Hypothalamus (tissue), 51 donors: ENCODE measurements at places on chromosomes 4 and X.

- no peak for DNase-seq
Measured at GRCh38 chr4:151267822-151268535, 9.0 kb upstream of the PRSS48 start.

GRCh38 chr4:11805842-11806241 lies 377.1 kb upstream of the HS3ST1 start:
- DNase-seq: no peak

- DNase-seq: peak; percentile 20
Measured at GRCh38 chr4:38664706-38665401, 855 bp downstream of the KLF3 start.

DNA sequence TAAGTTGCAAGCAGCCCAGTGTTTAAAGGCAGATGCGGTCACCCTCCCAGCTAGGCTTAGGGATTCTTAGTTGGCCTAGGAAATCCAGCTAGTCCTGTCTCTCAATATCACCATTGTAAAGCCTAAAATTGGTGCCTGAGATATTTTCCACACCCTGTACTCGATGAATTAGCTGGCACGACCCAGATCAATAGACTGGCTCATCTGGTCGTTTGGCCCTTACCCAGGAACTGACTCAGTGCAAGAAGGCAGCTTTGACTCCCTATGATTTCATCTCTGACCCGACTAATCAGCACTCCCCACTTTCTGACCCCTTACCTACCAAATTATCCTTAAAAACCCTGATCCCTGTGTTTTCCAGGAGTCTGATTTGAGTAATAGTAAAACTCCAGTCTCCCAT lies 384.9 kb upstream of the SLC7A11 start:
- no peak for DNase-seq

- DNase-seq: no peak
Measured at GRCh38 chr4:112386071-112386470, 88.9 kb downstream of the ALPK1 start.

GRCh38 chr4:139817657-139818452 lies 152.2 kb downstream of the MGST2 start:
- no peak for DNase-seq

DNA sequence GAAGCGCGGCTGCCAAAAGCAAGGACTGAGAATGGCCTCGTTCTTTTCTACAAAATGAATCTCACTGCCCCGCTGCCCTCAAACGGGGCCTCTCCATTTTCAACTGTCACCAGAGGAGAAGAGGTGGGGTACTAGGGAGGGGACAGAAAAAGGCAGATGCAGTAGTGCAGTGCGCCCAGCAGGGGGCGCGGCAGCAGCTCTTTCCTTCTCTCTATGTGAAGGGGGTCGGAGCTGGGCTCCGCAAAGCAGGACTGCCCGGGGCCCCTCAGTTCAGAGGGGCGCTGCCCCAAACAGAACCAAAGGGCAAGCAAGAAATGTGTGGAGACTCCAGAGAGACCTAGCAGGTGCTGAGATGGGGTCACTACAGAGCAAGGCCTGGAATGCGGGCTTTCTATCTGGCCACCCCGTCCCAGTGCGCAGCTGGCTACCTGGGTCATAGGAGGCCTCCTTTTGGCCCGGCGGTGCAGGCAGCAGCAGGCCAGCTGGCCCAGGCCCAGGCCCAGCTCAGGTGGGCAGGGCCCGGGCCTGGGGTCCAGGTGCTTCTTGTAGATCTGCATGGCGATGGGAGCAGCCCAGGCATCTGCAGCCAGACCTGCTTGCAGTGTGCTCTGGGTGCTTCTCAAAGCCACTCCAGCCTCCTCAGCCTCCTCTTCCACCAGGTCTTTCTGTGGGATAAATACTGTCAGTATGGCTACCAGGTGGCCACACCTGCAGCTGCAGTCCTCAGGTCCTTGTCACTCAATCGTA lies 5.9 kb downstream of the IRAK1 start:
- no peak for DNase-seq

DNA sequence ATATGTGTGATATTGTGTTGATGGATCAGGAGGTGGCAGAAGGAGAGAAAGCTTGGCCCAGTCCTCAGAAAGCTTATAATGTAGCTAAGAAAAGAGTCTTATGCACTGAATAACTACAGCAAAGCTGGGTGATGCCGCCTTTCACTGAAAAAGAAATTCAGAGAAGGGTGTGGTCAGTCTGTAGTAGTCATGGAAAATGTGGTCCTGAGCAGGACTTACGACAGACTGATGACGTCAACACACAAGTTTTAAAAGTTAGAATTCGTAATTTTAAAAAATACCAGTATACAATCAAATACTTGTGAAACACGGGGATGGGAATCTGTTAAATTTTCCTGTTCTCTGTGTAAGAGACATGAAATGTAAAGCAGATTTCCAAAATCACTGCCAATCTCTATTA lies 87.0 kb upstream of the RAPGEF2 start:
- no peak for DNase-seq

DNA sequence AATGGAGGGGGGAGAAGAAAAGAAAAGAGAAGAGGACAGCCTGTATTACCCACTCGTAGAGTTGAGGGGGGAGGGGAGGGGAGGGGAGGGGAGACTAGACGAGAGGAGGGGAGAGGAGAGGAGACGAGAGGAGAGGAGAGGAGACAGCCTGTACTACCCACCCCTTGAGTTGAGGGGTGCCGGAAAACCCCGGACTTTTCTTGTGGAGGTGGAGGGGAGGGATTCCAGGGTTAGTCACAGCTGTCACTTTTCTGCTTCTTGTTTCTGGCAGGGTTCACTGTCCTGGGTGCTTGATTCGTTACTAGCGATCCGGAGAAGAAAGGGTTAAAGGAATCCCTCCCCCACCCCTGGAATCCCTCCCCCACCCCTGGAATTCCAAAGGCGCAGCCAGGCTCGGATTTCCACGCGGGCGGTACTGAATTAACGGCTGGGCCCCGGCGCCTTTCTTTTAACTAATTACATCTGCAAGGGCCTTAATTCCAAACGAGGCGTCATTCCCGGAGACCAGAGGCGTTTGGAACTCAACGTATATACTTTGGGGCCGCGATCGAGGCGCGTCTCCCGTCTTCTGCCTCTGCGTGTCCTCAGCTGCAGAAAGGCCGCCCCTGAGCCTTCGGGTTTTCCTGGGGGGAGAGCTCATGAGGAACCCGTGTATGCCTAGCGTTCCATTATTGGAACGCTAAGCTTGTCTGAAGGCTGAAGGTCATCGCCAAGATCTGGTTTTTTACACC lies 20.1 kb upstream of the CSF2RA start:
- DNase-seq: no peak

DNA sequence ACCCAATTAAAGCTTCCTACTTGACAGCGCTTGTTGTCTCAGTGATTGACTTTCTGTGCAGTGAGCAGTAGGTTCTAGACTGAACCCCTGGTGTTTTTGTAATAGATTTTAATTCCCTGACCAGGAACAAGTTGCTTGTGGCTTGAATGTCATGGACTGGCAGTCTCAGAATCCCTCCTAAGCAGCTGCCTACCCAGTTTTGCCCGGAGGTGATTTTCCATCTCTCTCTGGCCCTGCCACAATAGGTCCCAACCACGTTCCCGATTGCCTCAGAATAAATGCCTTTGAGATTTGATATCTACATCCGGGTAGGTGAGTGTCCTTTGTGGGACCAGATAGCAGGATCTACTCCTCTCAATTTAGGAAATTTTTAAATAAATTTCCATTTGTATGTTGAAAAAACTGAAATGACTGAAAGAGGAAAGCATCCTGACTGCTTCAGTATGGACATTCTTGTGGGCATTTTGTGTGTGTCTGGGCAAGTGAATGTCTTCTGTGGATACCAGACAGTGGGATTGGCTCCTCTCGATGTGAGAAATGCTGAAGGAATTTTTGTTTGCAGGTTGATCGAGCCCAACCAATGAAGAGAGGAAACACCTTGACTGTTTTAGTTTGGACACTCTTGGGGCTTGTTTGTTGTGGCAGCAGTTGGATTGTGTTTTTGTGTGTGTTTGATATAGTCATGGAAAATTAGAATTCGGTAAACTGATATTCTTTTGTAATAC lies 1607.4 kb downstream of the C4orf33 start:
- DNase-seq: no peak

- no peak for DNase-seq
Measured at GRCh38 chrX:96729053-96729452, 44.4 kb downstream of the DIAPH2 start.

GRCh38 chrX:7570432-7571029 lies 272.4 kb upstream of the VCX start:
- DNase-seq: no peak

GRCh38 chrX:148995661-148996060 lies 495.2 kb downstream of the AFF2 start:
- DNase-seq: no peak

GRCh38 chr4:177001271-177002175 lies 208.8 kb upstream of the VEGFC start:
- no peak for DNase-seq

- DNase-seq: no peak
Measured at GRCh38 chr4:153296040-153296823, 48.3 kb upstream of the MND1 start.

DNA sequence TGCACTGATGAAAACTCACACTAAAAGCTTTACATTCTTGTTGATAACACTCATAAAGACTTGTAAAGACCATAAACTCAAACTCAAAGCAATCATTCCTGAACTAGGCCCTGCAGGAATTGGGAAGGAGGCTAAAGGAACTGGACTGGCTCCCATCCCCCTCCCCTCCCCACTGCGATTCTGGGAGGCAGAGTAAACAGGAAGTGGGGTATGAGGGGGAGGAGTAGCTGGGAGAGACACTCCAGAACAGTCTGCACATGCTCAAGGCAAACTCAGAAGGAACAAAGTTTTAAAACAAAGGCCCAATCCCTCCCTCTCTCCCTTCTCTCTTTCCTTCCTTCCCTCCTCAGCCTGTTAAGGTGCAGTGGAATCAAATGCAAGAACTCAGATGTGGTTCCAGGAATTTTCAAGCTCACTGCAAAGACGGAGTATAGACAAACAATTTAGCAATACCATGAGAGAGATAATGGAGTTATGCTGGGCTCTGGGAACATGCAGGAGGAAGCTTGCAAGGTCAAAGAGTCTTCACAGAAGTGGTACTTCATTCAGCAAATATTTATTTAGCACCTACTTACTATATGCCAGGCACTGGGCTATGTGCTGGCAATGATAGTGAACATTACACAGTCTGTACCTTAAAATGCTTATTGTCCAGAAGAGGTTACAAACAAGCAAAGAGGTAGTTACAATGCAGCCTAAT lies 15.9 kb downstream of the MID1IP1 start:
- no peak for DNase-seq

DNA sequence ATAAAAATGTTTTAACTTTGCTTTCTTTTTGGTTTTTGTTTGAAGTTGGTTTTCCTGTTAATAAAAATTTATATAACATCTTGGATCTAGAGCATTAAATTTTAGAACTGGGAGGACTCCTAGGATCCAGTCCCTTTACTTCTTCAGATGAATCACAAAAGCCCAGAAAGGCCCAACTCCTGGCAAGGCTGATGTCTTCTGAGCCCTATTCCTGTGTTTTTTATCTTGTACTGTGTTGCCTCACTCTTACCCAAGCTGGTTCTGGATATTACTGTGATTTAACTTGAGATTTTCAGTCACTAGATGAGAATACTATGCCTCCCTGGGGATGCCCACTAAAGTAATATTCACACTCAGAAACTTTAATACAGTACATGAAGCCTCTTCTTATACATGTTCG lies 127.1 kb upstream of the GALNT7 start:
- DNase-seq: no peak

- DNase-seq: no peak
Measured at GRCh38 chrX:151384807-151385206, 12.2 kb upstream of the VMA21 start.

DNA sequence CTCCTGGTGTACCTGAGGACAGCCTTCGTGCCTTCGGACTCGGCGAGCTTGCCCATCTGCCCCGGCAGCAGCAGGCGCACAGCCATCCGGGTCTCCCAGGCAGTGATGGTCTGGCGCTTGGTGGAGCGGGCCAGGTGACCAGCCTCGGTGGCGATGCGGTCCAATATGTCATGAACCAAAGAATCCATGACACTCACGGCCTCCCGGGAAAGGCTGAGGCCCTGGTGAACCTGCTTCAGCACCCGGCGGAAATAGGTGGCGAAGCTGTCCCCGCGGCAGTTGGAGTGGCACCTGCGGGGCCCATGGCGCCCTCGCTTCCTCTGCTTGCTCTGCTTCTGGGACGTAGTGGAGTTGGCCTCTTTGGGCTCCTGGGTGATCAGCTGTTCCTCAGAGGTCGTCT lies 350 bp downstream of the H2BW1 start:
- no peak for DNase-seq

- no peak for DNase-seq
Measured at GRCh38 chr4:154439224-154439623, 52.4 kb downstream of the DCHS2 start.

DNA sequence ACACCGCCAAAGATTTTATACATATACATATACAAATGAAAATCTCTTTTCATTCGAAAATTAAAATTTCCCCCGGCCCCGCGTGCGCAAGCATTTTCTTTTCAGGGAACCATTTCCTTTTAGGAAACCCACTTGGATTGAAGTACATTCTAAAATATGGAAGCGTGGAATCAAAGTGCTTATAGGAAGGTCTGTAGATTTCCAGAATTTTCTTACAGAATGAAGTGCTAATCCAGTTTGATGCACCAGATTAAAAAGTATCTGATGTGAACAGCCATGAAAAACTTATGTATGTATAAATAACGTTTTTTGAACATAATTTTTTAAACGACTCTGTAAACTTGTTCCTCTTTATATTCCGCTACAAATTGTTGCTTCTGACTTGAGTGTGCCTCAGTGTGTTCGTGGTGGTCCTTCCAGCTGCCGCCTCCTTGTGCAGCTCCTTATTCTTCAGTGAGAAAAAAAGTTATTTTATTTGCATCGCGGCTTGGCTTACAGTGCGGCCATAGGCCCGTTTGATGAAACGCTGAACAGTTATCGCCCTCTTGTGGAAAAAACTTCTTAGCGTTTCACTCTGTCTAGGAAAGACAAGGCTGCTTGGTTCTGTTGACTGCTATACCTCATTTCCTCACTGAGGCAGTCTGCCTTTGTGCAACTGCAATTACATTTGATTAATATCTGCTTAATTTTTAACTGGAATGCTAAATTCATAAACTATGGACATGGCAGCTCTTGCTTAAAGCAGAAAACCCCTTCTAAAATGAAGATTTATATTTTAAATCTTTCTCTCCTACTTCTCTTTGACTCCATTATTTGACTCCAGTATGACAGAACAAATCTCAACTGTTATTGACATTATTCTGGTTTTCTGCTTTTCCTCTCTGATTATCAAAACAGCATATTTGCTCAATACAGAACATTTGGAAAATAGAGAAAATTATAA lies 4.7 kb upstream of the NKX6-1 start:
- no peak for DNase-seq

DNA sequence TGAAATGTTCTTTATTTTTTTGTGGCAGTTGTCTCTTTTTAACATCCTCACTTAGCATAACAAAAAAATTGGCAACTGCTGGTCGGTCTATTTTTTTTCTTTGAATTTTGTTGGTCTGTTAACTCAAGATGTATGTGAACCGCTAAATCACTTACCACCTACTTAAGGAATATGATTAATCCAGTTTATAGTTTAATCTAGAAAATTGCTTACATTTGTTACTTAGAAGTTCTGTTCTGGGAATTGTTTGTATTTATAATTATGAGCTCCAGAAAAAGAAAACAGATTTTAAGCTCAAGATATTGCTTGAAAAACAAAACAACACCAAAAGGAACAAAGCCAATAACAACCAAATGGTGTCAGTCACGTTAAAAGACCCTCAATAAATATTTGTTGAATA lies 66.1 kb upstream of the KLHL13 start:
- no peak for DNase-seq

GRCh38 chr4:4608214-4608537 lies 66.3 kb upstream of the STX18 start:
- DNase-seq: no peak

GRCh38 chr4:145301386-145302080 lies 121.1 kb upstream of the OTUD4 start:
- no peak for DNase-seq
